Neural crest cell (in vitro differentiated cells): ENCODE measurements at places on chromosomes 5 and 9. TPM values are rescaled to one million over a fixed set of nuclear protein-coding genes. Genes with fewer than 3 reads are reported as not detected.

Gene ENTPD2
- total RNA-seq = not detected in 2 replicates

Gene CSF1R
- not detected in 2 replicates for total RNA-seq

Gene ASPN
- not detected in 2 replicates for total RNA-seq

Gene KIF3A
- total RNA-seq = 22.6 and 23.8 TPM in 2 replicates

- H3K36me3 ChIP-seq = no peaks in the 10 kb centered on the region
- H3K4me3 ChIP-seq = no peak overlapping the region
- peaks cover 4% of the 10 kb centered on the region for H3K4me1 ChIP-seq
These were observed 439.5 kb downstream of the EFNA5 start for GRCh38 chr5:107231191-107231590.

DNA sequence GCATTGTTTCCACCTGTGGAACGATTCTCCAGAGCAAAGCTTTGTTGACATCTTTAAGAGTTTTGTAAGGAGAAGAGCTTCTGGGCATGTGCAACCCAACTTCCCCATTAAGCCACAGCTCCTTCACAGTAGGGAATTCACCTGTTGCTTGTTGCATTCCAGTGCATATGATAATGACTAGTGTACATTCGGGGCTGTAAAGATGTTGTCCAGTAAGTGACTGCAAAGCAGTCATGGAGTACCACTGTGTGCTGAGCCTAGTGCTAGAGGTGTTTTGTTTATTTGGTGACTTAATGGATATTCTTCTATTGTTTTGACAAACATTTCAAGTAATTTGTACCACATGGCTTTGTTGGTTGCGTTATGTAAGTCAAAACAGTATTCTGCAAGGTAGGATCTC lies 12.8 kb downstream of the UGCG start:
- no peak for DNase-seq
- H3K36me3 ChIP-seq = no peaks in the 10 kb centered on the region
- H3K4me3 ChIP-seq = no peak overlapping the region

DNA sequence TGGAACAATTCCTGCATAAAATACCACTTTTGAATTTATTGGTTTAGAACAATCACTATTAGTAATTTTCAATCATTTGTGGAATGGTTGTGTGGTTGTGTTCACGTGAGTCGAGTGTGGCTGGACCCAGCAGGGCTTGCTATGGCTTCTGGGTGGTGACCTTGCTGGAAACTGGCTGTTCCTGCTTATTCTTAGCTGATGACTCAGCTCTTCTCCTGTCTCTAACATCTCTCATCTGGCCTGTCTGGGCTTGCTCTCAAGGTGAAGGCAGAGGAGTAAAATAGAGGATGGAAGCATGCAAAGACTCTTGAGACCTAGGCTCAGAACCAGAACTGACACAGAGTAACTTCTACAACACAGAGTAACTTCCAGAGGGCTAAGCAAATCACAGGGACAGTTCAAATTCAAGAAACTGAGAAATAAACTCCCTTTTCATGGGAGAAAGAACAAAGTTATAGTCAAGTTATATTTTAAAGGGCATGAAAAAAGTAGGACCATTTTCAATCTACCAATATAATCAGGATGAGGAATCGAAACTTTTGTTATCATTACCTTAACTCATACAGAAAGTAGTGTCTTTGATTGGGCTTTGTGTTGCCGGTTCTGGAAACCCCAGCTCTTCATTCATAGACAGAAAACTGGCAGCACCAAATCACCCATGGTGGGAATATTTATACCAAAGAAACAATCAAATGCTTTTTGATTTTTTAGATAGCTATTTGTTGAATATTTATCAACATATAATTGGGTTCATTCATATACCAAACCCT lies 665.1 kb downstream of the CDH18 start:
- peaks cover 5% of the 10 kb centered on the region for H3K4me1 ChIP-seq
- DNase-seq = no peak
- H3K27ac ChIP-seq = peak overlapping the region; percentile 31
- no peaks in the 10 kb centered on the region for H3K27me3 ChIP-seq
- no peaks in the 10 kb centered on the region for H3K36me3 ChIP-seq
- H3K4me3 ChIP-seq = no peak overlapping the region

DNA sequence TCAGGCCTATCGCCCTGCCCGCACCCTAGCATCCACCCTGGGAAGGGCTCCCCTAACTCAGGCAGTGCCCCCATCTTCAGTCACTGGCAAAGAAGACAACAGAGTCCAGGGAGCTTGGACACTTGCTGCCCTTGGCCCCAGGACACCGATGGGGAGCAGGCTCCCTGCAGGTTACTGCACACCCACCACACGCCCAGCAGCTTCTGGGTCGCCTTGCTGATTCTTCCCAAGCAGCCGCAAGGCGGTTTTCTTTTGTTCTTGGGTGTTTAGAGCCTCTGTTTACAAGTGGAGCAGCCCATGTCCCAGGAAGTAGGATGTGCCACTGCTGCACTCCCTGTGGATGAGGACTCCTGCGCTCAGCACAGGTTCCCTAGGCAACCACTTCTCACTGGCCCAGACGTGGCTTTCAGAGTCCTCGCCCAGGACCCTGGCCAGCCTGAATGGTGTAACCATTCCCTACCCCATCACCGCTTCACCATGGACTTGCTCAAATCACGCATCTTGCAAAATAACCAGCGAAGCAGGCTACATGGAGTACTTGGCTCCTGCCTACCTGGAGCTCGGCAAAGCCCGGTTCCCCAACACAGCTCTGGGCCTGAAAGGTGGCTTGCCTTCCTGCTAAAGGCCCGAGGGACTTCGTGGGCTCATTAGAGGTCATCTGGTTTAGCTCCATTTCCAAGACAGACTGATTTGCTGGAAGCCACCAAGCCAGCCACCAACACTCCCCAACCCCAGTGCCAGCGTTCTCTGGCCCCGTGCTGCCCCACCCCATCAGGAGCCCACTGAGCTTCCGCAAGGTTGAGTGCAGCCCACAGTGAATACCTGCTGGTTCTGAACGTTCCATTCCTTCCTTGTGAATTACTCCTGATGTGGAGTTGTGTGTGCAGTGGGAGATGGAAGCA lies 60.0 kb downstream of the PSMB7 start:
- no peak overlapping the region for H3K4me3 ChIP-seq
- H3K36me3 ChIP-seq = peaks cover 20% of the 10 kb centered on the region
- DNase-seq = no peak
- no peaks in the 10 kb centered on the region for H3K27me3 ChIP-seq

- DNase-seq = peak; percentile 88
- peaks cover 5% of the 10 kb centered on the region for H3K36me3 ChIP-seq
- no peaks in the 10 kb centered on the region for H3K27me3 ChIP-seq
- peaks cover 50% of the 10 kb centered on the region for H3K4me1 ChIP-seq
- peak overlapping the region; percentile 54 for H3K27ac ChIP-seq
These were observed 15.1 kb downstream of the PDLIM4 start for GRCh38 chr5:132272311-132273210.

- no peaks in the 10 kb centered on the region for H3K36me3 ChIP-seq
- no peaks in the 10 kb centered on the region for H3K27me3 ChIP-seq
- no peaks in the 10 kb centered on the region for H3K4me1 ChIP-seq
- no peak overlapping the region for H3K27ac ChIP-seq
- DNase-seq = no peak
- H3K4me3 ChIP-seq = no peak overlapping the region
These were observed 659.0 kb upstream of the ARRDC3 start for GRCh38 chr5:92041911-92042660.

DNA sequence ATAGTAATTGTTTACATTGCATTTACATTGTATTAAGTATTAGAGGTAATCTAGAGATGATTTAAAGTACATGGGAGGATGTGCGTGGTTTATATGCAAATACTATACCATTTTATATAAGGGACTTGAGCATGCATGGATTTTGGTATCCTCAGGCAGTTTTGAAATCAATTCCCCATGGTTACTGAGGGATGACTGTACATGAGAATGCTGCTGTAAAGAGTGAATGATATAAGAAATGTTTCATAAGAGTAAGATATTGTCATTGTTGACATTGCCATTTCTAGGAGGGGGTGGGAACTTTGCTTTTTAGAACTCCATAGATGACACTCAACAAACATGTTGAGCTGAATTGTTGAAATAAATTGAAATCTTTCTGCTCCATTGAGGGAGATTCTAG lies 185.0 kb downstream of the SEMA6A start:
- no peak overlapping the region for H3K4me3 ChIP-seq
- DNase-seq = no peak
- H3K4me1 ChIP-seq = peaks cover 5% of the 10 kb centered on the region
- H3K36me3 ChIP-seq = no peaks in the 10 kb centered on the region

- DNase-seq = no peak
- no peaks in the 10 kb centered on the region for H3K4me1 ChIP-seq
- no peaks in the 10 kb centered on the region for H3K27me3 ChIP-seq
These were observed 559.7 kb downstream of the ACTL7B start for GRCh38 chr9:108296056-108296455.

- no peak for DNase-seq
- H3K27me3 ChIP-seq = no peaks in the 10 kb centered on the region
- no peaks in the 10 kb centered on the region for H3K36me3 ChIP-seq
- H3K4me1 ChIP-seq = no peaks in the 10 kb centered on the region
- no peak overlapping the region for H3K4me3 ChIP-seq
These were observed 176.7 kb downstream of the MED10 start for GRCh38 chr5:6201631-6202030.

DNA sequence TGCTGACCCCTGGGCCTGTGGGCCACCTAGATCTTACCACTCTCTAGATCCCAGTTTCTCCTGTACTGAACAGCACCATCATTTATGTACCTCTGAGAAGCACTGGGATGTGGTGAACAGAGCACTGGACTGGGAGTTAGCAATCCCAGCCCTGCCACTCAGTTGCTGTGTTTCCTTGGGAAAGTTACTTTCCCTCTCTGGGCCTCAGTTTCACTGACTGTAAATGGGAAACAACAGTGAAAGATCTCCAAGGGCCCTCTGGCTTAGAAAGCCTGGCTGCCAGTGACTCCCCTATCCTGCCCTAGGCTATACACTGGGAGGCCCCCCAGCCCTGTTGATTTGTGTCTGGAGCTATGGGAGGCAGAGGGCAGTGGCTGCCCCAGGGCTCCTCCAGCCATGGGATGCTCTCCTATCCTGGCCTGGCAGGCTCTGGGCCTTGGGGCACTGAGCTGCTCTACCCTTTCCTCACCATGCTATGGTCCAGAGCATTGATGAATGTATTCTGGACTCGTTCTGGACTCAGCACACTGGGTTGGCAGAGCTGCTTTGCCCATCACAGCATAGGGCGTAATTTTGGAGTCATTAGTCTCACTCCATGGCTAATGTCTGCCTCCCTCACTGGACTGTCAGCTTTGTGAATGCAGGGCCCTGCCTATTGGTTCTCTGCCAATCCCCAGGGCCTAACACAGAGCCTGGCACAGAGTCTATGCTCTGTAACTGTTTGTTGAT lies 99.3 kb downstream of the RGS3 start:
- H3K27ac ChIP-seq = no peak overlapping the region
- H3K27me3 ChIP-seq = no peaks in the 10 kb centered on the region
- H3K36me3 ChIP-seq = no peaks in the 10 kb centered on the region
- H3K4me1 ChIP-seq = peaks cover 35% of the 10 kb centered on the region
- peak overlapping the region; percentile 8 for H3K4me3 ChIP-seq
- DNase-seq = no peak

DNA sequence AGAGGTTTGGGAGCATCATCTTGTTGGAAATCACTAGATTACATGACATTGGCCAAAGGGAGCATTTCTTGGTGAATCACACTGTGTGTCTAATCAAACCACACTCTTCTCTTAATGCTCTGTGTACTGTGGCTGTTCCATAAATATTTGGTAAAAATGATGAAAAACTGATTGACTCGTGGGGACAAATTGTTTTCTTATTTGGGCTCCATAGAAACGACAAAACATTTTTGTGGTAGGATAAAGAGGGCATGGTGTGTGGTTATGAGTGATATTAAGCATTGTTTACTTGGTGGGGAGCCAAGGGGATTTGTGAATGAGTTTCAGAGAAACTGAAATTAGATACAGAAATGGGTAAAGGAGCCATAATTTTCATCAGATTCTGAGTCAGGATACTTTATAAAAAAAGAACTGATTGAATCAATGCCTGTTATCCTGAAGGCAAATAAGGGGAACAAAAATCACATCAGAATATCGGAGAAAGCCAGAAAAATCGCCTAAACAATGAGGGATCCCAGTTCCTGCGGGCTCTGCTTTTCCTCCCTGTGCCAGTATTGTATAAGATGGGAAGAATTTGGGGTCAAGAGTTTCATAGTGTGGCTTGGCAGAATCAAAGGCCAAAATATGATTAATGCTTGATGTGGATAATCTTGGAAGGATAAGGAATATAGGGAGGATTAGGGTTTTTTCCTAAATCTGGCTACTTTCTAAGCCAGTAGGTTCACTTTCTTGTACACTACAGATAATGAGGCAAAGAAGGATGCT lies 33.3 kb downstream of the FBXL7 start:
- no peak for DNase-seq
- peaks cover 34% of the 10 kb centered on the region for H3K36me3 ChIP-seq
- H3K27me3 ChIP-seq = no peaks in the 10 kb centered on the region
- H3K4me3 ChIP-seq = no peak overlapping the region
- H3K4me1 ChIP-seq = peaks cover 7% of the 10 kb centered on the region

GRCh38 chr9:130634801-130635200 lies 29.6 kb upstream of the PRDM12 start:
- H3K4me3 ChIP-seq = no peak overlapping the region
- peaks cover 4% of the 10 kb centered on the region for H3K27me3 ChIP-seq
- peaks cover 13% of the 10 kb centered on the region for H3K4me1 ChIP-seq
- no peak for DNase-seq

GRCh38 chr5:1294835-1295649 lies at the start of gene TERT:
Gene TERT, minus strand, starts transcription at chr5:1295068. Its CDS starts 79 bp downstream, at chr5:1294989.
- DNase-seq = peak; percentile 47
- no peaks in the 10 kb centered on the region for H3K36me3 ChIP-seq
- H3K27me3 ChIP-seq = peaks cover 48% of the 10 kb centered on the region
- no peak within 1 kb of the TSS for H3K27ac ChIP-seq
- H3K4me3 ChIP-seq = no peak within 1 kb of the TSS

DNA sequence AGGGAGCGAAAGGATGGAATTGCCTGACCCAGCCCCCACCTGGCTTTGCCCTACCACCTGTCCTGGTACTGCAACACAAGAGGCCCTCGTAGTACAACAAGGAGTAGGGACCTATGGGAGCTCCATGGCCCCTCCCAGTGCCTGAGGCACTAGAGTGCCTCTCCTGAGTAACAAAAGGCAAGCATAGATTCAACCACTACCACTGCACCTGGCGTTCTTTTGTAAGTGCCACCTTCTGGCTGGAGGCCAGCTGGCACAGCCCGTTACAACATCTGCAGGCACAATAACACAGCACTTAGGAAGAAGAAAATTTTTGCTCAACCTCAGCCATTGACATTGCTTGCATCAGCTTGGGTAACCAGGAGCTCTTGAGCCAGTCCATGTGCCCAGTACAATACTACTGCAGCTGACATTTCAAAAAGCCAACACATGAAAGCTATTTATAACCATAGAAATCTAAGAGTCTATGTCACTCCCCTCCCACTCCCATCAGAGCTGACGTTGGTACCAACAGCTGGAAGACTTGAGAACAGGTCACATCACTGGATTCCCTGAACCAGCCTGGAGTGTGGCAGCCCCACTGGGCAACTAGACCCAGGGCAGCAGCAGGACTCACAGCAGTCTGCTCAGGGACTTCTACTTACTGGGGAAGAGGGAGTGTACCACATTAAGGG lies 17.7 kb upstream of the FAM174A start:
- no peak overlapping the region for H3K4me3 ChIP-seq
- H3K36me3 ChIP-seq = peaks cover 3% of the 10 kb centered on the region
- H3K4me1 ChIP-seq = no peaks in the 10 kb centered on the region
- H3K27ac ChIP-seq = no peak overlapping the region
- DNase-seq = no peak
- H3K27me3 ChIP-seq = no peaks in the 10 kb centered on the region
